ENCODE measurements at places on chromosomes 16 and 17. TPM values are rescaled to one million over a fixed set of nuclear protein-coding genes. Genes with fewer than 3 reads are reported as not detected.

OR3A3 gene
- not detected for total RNA-seq

ARL17B gene
- total RNA-seq, result 13.9 TPM

ANKFN1 gene
- total RNA-seq, result not detected

IRX6 gene
- not detected for total RNA-seq

MT1G gene
- not detected for total RNA-seq

FN3K gene
- 6.9 TPM for total RNA-seq

NPB gene
- total RNA-seq, result 2.5 TPM

CCL16 gene
- total RNA-seq, result not detected

PRRT2 gene
- total RNA-seq, result 6.0 TPM

CCL8 gene
- 1.2 TPM for total RNA-seq

FGF11 gene
- 0.58 TPM for total RNA-seq

TMEM231 gene
- total RNA-seq, result 9.3 TPM

IRX5 gene
- not detected for total RNA-seq

ITGB3 gene
- 13.9 TPM for total RNA-seq

CDIP1 gene
- 24.6 TPM for total RNA-seq

ARHGAP23 gene
- total RNA-seq, result 46.0 TPM

CDH1 gene
- total RNA-seq, result not detected

PARD6A gene
- total RNA-seq, result 0.44 TPM

C17orf107 gene
- 1.9 TPM for total RNA-seq

MSLN gene
- total RNA-seq, result 0.17 TPM

CCL11 gene
- not detected for total RNA-seq

ZPBP2 gene
- total RNA-seq, result not detected

CLEC3A gene
- total RNA-seq, result not detected

METTL2A gene
- 16.7 TPM for total RNA-seq

CA4 gene
- total RNA-seq, result not detected

IGFALS gene
- total RNA-seq, result under 0.01 TPM

TBC1D26 gene
- total RNA-seq, result not detected

SOX15 gene
- 0.73 TPM for total RNA-seq

ITGAD gene
- not detected for total RNA-seq

GUCY2D gene
- not detected for total RNA-seq

WDR59 gene
- total RNA-seq, result 20.1 TPM

WNT9B gene
- not detected for total RNA-seq

ZACN gene
- total RNA-seq, result 0.15 TPM

TBC1D3E gene
- not detected for total RNA-seq

BCO1 gene
- total RNA-seq, result not detected

IGSF6 gene
- not detected for total RNA-seq

RTN4RL1 gene
- total RNA-seq, result 0.50 TPM

DNAAF1 gene
- total RNA-seq, result 0.33 TPM

KRTAP4-9 gene
- total RNA-seq, result not detected

POLR2C gene
- 126 TPM for total RNA-seq

NUBP2 gene
- 90.2 TPM for total RNA-seq

KRT40 gene
- total RNA-seq, result not detected

NGFR gene
- 3.3 TPM for total RNA-seq

TUFM gene
- 128 TPM for total RNA-seq

CMTR2 gene
- total RNA-seq, result 28.4 TPM

XYLT1 gene
- 23.1 TPM for total RNA-seq
